Dermis microvascular lymphatic vessel endothelial cell (primary cell): ENCODE measurements at places on chromosomes 3 and 15. TPM values are rescaled to one million over a fixed set of nuclear protein-coding genes. Genes with fewer than 3 reads are reported as not detected.

GRCh38 chr3:107911337-107912000, 179.4 kb downstream of the CD47 start:
- DNase-seq, result no peak

OR5H14 gene
- total RNA-seq, result not detected in 2 replicates

DNA sequence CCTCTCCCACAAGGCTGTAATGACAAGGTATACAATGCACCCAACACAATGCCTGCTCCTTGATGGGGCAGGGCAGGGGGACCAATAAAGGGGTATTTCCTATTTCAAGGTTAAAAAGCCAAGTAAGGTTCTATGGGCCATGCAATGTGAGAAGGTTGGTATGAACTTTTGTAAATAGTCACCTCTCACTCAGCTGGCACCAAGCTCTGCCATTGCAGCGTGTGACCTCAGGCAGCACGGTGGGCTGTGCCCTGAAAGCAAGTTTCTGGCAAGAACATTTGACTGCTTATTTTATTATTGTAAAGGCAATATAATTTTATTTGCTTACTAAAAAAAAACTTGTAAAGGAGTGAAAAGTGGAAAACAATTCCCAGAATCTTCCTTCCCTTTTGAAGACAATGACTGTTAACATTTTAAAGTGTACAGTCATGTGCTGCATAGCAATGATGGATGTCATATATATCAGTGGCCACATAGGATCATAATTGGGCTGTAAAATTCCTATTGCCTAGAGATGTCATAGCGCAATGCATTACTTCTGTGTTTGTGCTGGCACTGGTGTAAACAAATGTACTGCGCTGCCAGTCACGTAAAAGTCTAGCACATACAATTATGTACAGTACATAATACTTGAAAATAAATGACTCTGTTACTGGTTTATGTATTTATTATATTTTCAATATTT, 167.3 kb upstream of the RORA start:
- DNase-seq, result no peak

DNA sequence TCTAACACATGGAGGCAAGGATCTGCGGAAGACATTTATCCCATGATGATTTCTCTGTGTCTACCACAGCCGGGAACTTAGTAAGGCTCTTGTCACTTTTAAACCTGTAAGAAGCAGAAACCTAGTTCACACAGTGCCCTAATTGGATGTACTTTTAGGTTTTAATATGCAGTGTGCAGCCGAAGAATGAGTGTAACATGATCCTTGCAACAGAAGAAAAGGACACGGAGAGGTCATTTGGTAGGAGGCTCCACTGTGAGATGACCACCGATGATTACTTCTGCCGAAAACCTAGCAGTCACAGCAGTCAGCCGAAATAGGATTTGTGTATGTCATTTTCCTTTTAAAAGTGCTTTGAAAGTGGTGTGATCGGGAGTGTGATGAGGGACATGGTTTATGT, 6.8 kb downstream of the CACNA1D start:
- no peak for DNase-seq

DNA sequence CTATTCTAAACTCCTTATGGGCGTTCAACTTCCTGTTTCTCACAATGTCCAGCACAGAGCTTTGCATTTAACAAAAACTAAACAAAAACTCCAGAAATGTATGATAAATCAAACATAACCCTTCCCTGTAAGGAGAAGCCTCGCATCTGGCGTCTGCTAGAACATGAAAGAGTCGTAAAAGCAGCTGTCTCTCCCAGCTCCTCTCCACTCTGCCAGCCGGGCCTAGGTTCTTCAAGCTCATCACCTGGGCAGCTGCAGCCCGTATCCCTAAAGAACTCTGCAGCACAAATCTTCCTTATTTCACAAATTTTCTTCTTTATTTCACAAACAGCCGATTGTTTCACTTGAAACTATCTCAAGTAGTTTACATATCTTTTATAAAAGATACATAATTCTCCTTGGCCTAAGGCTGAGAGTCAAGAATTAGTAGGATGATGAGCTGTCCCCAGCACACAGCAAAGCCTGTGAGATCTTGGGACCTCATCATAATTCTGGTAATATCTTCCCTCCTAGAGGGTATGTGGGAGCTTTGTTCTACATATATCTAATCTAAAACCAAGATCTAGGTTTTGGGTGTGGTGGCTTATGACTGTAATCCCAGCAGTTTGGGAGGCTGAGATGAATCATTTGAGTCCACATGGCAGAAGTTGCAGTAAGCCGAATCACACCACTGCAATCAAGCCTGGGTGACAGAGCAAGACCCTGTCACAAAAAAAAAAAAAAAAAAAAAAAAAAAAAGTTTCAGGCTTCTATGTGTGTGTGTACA, 35.3 kb downstream of the ANXA2 start:
- no peak for DNase-seq

GRCh38 chr3:153026026-153026425, 136.0 kb upstream of the RAP2B start:
- DNase-seq, result peak; percentile 57

THBS1 gene
- total RNA-seq, result 4,129 and 8,012 TPM in 2 replicates

RTP3 gene
- total RNA-seq, result not detected in 2 replicates

- no peak for DNase-seq
Observed at GRCh38 chr3:37945156-37945806, 45.3 kb upstream of the VILL start.

ZKSCAN7 gene
- total RNA-seq, result 1.4 and 2.0 TPM in 2 replicates

CLDN16 gene
- not detected in 2 replicates for total RNA-seq

- no peak for DNase-seq
Observed at GRCh38 chr3:188126934-188127333, 27.0 kb upstream of the LPP start.
